IPS DF 6.9 (cell line): ENCODE measurements at places on chromosomes 16 and 17.
A peak's percentile ranks its signal among the peaks of the same experiment; 100 is the strongest.

GRCh38 chr17:29687596-29687995 lies 64.9 kb upstream of the CORO6 start:
- no peaks in the 10 kb centered on the region for H3K4me1 ChIP-seq
- no peaks in the 10 kb centered on the region for H3K27me3 ChIP-seq
- H3K4me3 ChIP-seq = no peak overlapping the region
- H3K36me3 ChIP-seq = no peaks in the 10 kb centered on the region
- DNase-seq = no peak

DNA sequence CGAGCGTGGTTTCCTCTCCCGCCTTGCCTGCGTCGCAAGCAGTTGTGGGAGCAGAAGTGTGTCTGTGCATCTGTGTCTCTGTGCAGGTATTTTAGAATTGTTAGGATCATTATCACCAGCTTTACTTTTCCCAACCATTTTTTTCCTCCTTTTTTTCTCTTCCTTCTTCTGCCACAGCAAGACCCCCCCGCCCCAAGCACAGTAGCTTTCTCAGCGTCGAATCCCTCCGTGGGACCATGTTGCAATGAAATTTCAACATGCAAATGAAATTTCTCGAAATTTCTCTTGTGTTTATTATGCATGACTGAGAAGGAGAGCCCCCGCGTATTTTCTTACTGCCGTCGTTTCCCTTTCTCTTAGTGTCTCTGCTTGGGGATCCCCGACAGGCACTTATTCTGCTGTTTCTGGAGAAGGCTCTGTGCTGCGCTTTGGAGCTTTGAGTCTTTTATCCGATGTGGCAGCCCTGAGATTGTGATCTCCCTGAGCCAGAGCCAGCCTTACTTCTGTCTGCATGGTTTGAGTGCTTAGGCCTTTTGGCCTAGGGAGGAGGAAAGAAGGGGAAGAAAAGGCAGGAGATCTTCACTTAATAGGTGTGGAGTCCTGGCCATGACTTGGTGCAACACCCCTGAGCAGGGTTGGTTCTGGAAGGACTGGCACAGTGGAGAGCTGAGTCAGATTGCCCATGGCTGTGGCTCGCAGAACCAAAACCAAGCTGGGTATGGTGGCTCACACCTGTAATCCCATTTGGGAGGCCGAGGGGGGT lies 5.0 kb downstream of the ARMC7 start:
- no peaks in the 10 kb centered on the region for H3K27me3 ChIP-seq
- H3K4me1 ChIP-seq = no peaks in the 10 kb centered on the region
- no peaks in the 10 kb centered on the region for H3K36me3 ChIP-seq

DNA sequence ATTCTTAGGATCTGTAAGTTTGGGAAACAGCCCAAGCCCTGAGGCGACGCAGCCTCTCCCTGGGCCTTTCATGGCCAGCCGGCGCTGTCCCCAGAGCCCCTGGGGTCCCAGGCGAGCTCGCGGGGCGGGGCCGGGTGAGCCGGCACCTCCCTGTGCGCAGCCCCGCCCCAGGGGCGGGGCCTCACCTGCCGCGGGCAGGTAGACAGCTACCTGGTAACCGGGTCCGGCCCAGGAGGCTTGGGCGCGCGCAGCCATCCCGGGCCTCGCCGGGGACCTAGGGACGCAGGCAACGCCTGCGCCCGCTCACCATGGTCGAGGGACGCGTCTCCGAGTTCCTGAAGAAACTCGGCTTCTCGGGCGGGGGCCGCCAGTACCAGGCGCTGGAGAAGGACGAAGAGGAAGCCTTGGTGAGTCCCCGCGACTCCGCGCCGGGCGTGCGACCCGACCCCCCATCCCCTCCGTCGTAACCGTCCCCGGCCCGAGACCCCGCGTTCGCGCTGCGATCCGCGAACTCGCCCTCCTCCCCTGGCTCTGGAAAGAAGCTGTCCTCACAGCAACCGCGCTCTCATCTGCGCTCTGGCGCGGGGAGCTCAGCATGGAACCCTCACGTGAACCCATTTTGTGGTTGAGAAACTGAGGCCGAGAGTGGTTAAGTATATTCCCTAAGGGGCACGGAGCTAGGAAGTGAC lies at the start of gene ATP2C2:
Gene ATP2C2 (plus strand): TSS at position 231 of the 689 bp plus-strand sequence. CDS start 78 bp downstream, at position 309.
- no peak within 1 kb of the TSS for H3K27ac ChIP-seq
- H3K27me3 ChIP-seq = no peaks in the 10 kb centered on the region; the same call in 1 of the 2 replicates
- DNase-seq = no peak
- peaks cover 2% of the 10 kb centered on the region for H3K4me1 ChIP-seq
- no peaks in the 10 kb centered on the region for H3K36me3 ChIP-seq
- H3K4me3 ChIP-seq = peak within 1 kb of the TSS; percentile 64; the same call in 1 of the 2 replicates

DNA sequence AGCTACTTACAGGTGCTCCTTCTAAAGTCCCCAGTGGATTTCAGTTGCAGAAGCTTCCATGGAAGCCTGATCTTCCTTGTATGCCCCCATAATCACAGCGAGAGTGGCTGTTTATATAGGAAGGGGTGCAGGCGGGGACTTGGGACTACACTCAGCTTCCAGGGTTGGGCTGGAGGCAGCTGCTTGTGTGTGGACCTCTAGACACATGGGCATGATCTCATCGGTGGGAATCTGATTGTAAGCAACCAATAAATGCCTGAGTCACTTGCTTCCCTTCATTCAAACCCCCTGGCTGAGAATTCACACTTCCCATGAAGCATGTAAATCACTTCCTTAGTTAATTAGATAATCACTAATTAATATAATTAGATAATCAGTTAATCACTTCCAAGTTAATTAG lies 1.0 kb upstream of the KRT20 start:
- no peaks in the 10 kb centered on the region for H3K4me1 ChIP-seq
- H3K36me3 ChIP-seq = no peaks in the 10 kb centered on the region
- H3K4me3 ChIP-seq = no peak overlapping the region
- DNase-seq = no peak

GRCh38 chr16:64406770-64407181 lies 715.1 kb downstream of the CDH11 start:
- no peak for DNase-seq
- H3K4me3 ChIP-seq = no peak overlapping the region
- H3K4me1 ChIP-seq = no peaks in the 10 kb centered on the region
- H3K36me3 ChIP-seq = no peaks in the 10 kb centered on the region

GRCh38 chr17:37818689-37819088 lies 73.8 kb upstream of the HNF1B start:
- H3K4me1 ChIP-seq = no peaks in the 10 kb centered on the region
- no peak overlapping the region for H3K4me3 ChIP-seq
- no peaks in the 10 kb centered on the region for H3K36me3 ChIP-seq

DNA sequence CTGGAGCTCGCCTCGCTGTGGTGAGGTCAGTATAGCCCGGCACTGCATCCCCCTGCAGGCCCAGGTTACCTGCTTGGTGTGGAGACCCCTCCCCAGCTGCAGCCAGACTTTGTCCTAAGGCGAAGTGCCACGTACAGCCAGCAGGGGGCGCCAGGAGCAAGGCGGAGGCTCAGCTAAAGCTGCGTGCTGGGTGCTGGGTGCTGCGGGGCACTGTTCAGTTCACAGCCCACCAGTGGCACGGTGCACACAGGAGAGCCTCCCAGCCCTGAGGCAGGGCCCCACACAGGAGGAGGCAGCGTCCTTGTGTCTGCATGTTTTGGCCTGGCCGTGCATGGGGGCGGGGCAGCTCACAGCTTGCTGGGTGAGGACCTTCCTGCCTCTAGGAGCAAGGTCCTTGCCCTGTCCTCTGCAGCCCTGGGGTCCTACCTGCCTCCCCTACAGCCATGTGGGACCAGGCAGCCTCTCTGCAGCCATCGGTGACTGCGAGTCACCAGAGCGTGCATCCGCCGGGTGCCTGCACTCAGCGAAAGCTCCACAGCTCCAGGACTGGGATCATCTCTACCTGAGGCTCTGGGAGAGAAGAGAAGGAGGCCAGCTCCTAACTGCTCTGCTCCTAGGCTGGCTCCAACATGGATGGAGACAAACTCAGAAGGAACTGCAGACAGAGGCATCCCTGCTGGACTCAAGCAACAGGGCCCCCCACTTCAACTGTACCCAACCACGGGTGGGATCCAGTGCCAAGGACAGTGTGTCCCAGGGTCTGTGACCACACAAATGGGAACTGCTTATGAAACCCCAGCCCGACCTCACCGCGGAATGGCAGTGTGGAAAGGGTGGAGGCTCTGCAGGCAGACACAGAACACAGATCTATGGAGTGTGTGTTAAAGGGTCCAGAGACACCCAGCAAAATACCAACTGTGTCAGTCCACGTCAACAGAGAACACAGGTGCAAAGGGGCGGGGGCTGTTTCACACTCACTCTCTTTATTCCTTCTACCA lies 19.0 kb downstream of the SLC7A5 start:
- peaks cover 17% of the 10 kb centered on the region for H3K4me1 ChIP-seq
- no peak for DNase-seq
- no peak overlapping the region for H3K4me3 ChIP-seq
- peaks cover 25% of the 10 kb centered on the region for H3K36me3 ChIP-seq

- H3K27ac ChIP-seq = no peak overlapping the region
- H3K27me3 ChIP-seq = no peaks in the 10 kb centered on the region
- no peak for DNase-seq
- H3K36me3 ChIP-seq = peaks cover 2% of the 10 kb centered on the region; the same call in 1 of the 2 replicates
Measured at GRCh38 chr17:80955671-80956280, 35.9 kb upstream of the CHMP6 start.

- H3K27me3 ChIP-seq = no peaks in the 10 kb centered on the region
- H3K36me3 ChIP-seq = peaks cover 7% of the 10 kb centered on the region; the same call in 1 of the 2 replicates
- no peaks in the 10 kb centered on the region for H3K4me1 ChIP-seq
- H3K27ac ChIP-seq = no peak overlapping the region
- DNase-seq = no peak
- no peak overlapping the region for H3K4me3 ChIP-seq
Measured at GRCh38 chr17:62014526-62014925, 50.6 kb downstream of the MED13 start.

GRCh38 chr17:51006601-51007000 lies 114.1 kb downstream of the SPAG9 start:
- no peak overlapping the region for H3K27ac ChIP-seq
- DNase-seq = no peak

GRCh38 chr16:86834451-86835035 lies 256.2 kb downstream of the FOXL1 start:
- DNase-seq = peak; percentile 35
- no peaks in the 10 kb centered on the region for H3K4me1 ChIP-seq
- no peaks in the 10 kb centered on the region for H3K27me3 ChIP-seq
- H3K4me3 ChIP-seq = no peak overlapping the region

GRCh38 chr16:25084797-25085196 lies 26.7 kb upstream of the LCMT1 start:
- DNase-seq = no peak
- H3K4me3 ChIP-seq = no peak overlapping the region
- no peaks in the 10 kb centered on the region for H3K4me1 ChIP-seq
- no peak overlapping the region for H3K27ac ChIP-seq
- H3K36me3 ChIP-seq = no peaks in the 10 kb centered on the region

DNA sequence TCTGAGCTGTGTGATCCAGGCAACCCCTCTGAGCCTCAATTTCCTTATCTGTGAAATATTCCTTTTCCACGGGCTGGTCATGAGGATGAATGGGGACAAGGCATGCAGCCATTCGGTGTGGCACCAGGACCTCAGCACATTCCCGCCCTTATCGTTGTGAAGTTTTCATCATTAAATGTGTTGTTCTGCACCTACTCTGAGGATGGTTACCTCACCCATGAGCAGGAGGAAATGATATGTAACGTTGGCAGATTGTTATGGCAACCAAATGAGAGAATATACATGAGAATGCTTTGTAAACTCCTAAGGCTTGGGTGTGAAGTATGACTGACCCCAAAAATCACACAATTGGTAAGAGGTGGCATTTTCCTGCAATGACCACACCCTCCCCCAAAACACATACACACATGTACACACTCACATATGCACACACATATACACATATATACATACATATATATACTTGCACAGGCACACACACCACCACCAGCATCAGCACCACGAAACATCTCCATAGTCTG lies 39.5 kb downstream of the SMARCE1 start:
- no peak overlapping the region for H3K27ac ChIP-seq
- no peaks in the 10 kb centered on the region for H3K27me3 ChIP-seq
- DNase-seq = no peak
- H3K4me3 ChIP-seq = no peak overlapping the region

DNA sequence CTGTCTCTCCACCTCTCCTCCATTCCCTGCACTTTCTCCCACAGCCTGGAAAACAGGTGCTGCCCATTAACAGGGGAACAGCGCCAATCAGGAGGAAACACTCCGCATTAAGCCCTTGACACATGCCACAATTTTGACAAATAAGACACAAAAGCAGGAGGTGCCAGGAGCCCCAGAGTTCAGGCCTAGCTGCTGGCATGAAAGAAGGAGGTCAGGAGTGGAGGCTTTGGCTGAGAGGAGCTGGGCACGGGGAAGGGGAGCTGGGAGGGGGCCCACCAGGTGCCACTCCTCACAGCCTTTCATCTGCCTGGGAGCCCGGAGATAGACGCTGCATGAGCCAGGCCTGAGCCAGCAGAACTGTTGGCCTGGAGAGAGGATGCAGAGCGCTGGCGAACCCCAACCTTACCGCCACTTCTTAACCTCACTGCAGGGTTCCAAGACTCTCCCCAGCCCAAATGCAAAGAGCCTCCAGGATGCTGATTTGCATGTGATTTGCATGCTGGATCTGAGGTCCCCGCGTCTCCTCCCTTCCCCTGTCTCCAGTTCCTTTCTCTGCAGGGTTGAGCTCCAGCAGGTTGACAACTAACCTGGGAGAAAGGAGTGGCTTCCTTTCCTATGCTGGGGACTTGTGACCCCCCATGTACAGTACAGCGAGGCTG lies 139.8 kb upstream of the SDK2 start:
- no peak overlapping the region for H3K27ac ChIP-seq
- no peaks in the 10 kb centered on the region for H3K27me3 ChIP-seq
- no peaks in the 10 kb centered on the region for H3K36me3 ChIP-seq

DNA sequence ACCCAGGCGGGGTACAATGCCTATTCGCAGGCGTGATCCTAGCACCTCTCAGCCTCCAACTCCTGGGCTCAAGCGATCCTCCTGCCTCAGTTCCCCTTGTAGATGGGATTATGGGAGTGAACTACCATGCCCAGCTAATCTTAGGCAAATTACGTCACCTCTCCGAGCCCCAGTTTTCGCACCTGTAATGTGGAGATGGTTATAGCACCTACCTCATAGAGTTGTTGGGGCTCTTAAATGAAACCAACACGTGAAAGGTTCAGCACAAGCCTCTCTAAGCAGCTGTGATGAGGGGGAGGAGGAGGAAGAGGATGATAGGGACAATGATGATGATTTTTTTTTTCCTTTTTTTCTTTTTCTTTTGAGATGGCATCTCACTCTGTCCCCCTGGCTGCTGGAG lies 59.9 kb downstream of the ABR start:
- no peak for DNase-seq
- H3K4me3 ChIP-seq = no peak overlapping the region
- H3K27ac ChIP-seq = no peak overlapping the region
- peaks cover 4% of the 10 kb centered on the region; the same call in 1 of the 2 replicates for H3K4me1 ChIP-seq
- no peaks in the 10 kb centered on the region for H3K27me3 ChIP-seq
- H3K36me3 ChIP-seq = no peaks in the 10 kb centered on the region

GRCh38 chr16:8867216-8867931 lies 1.4 kb downstream of the CARHSP1 start:
- peaks cover 5% of the 10 kb centered on the region; the same call in 1 of the 2 replicates for H3K36me3 ChIP-seq
- H3K27me3 ChIP-seq = no peaks in the 10 kb centered on the region
- H3K27ac ChIP-seq = no peak overlapping the region
- DNase-seq = no peak
- H3K4me1 ChIP-seq = peaks cover 15% of the 10 kb centered on the region

- DNase-seq = no peak
- no peak overlapping the region for H3K27ac ChIP-seq
- H3K4me1 ChIP-seq = no peaks in the 10 kb centered on the region
- H3K36me3 ChIP-seq = no peaks in the 10 kb centered on the region
Measured at GRCh38 chr16:78755751-78756661, 656.6 kb downstream of the WWOX start.
